ENCODE measurements at places on chromosomes 4 and X.

DNA sequence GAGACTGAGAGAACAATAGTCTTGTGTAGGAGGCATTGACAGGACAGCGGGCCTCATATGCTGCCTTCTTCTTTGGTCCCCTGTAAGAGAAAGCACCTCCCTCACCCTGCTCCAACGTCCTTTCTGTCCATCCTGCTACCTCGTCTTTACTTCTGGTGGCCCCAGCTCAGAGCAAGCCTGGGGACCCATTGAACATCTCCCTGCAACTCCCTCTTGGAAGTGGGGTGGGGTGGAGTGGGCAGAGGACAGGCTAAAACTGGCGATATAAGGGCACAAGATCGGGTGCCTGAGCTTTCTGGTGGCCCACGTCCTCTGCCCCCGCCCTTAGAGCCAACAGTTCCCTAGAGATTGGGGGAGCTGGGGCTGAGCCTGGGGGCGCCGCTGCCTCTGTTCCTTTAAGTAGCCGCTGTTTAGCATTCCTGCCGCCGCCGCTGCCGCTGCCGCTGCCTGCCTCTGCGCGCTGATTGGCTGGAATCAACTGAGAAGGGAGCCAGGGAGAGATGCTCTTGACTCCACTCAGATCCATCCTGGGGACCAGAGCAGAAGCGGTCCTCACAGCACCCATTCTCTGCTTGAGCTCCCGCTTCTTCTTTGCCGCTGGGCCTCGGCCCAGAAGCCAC lies at the start of gene DLG3:
Gene DLG3 (plus strand): TSS at position 510 of the 620 bp plus-strand sequence. CDS start 367 bp downstream, outside the sequence.
- peak; percentile 13 for ATAC-seq

GRCh38 chr4:173405840-173406606 lies 7.1 kb upstream of the SCRG1 start:
- no peak for ATAC-seq

GRCh38 chrX:22021751-22022324 lies 10.3 kb upstream of the PHEX start:
- ATAC-seq = no peak

DNA sequence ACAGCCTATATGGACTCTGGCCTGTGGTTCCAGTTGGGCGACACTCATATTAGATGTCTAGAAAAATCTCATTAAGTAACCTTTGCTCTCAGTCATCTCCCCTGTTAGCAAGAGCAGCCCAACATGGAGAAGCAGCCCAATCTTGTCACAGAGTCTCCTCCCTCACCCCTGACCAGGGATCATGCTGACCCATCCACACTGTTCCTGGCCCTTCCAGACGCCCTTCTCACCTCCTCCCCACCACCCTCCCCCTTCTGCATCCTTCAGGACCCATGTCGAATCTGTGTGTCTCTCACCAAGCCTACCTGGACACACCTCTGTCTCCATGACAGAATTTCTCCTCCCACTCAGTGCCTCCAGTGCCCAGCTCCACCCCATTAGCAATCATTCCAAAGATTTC lies 190.1 kb downstream of the STIM2 start:
- no peak for ATAC-seq

GRCh38 chr4:105344141-105344540 lies 129.7 kb downstream of the PPA2 start:
- ATAC-seq = no peak

DNA sequence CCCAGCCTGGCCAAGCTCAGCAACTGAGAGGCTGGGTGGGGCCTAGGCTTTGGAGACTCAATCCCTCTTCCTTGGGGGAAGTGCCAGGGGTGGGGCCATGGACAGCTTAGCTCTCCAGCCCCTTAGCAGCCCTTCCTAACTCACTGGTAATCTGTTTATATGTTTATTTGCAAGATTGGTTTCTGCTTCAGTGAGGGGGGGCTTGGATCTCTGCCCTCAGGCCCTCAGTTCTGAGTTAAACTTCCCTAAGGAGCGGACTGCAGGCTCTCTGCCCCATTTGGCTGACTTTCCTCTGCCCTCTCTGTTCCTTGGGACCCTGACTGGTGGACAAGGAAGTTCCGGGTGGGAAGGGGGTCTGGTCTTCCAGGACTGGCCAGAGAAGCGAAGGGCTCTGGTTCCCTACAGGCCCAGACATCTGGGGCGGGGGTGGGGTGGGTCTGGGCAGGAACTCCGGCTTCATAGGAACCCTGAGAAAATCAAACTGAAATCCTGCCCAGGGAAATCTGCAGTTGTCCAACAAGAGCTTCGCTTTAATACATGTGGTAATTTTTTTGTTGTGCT lies 51.4 kb downstream of the NALF2 start:
- no peak for ATAC-seq

DNA sequence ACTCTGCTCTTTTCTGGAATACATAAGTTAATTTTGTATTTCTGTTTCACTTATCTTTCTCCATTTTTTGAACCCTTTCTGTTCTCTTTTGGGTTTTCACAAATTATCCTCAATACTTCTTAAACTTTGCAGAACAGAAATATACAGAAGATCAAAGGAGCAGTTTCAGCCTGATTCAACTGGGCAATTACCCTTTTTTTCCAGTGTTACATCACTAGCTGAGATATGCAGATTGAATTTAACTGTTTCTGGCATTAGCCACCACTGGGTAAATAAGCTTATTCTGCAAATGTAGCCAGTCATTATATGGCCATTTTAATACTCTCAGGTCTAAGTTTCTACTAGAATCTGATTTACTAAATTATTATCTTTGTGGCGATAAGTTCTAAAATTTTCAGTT lies 66.9 kb upstream of the GRID2 start:
- no peak for ATAC-seq

- ATAC-seq = no peak
Observed at GRCh38 chrX:39176105-39176504, 374.8 kb downstream of the MID1IP1 start.

GRCh38 chrX:53086464-53086863 lies 4.3 kb downstream of the TSPYL2 start:
- ATAC-seq = no peak

DNA sequence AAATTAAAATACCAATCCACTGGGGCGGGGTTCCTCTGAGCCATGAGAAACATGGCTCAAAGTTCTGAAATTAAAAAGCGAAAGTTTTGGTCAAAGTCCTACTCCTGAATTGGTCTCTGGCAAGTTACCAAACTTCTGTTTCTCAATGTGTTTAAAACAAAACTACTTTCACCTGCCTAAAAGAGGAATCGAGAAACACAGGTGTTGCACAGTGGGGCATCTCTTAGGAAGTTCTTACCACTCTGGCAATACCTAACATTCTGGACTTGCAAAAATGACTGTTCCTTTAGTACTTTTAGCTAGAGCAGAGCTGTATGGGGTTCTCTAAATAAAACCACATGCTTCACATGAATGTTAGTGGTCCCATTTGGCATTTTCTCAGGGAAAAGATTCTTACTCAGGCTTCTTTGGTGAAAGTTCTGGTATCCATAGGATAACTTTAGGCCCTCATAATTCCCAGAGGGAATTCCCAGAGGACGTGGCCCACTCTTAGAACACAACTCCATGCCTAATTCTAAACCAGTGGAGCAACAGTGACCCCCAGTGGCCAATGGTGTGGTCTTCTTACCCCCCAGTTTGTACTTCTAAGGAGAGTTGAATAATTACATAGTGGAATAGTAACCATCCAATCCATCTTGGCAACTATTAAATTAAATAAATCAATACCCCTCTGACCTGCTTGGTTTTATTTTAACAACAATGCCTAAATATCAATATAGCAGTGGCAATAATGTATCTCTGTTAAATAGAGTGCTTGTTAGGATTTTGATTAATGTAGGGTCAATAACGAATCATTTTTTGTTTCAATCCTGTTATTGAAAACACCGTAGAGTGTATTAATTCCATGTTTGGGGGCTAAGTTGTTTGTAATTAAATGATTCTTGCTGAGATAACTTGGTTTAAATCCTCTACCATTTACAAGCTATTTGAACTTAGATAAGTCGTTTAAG lies 21.9 kb downstream of the BMP3 start:
- ATAC-seq = no peak

DNA sequence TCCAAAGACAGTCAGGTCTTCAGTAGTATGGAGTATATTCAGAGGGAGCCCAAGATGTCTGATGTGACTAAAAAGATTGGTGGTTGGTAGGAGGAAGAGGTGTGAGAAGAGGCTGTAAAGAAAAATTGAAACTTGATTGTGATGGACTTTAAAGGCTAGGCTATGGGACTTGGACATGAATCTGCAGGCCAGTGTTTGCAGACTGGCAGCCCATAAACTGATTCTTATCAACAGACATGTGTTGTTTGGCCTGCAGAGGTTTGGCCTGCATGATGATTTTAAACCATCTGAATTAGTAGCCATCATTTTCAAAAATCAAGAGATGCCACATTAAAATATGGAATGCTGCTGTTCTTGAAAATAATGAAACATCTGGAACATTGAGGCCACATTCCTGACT lies 5.4 kb upstream of the AR start:
- no peak for ATAC-seq

DNA sequence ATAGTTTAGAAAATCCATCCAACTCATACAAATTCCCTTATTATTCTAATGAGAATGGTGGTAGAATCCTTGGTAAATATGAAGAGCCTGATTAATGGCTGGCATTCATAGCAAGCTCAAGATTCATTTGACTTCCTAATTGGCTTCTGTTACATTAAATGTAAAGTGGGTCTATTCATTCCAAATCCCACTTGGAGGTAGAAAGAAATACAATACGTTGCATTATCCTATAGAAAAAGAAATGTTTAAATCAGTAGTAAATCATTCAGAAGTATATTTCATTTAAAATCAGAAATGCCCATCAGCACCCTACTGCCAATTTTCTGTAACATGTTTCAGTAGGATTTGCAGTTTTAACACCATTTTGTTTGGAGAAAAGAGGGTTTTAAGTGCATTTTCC lies 6.7 kb downstream of the ADGRG4 start:
- ATAC-seq = no peak

GRCh38 chr4:39304651-39305050 lies 61.5 kb downstream of the RFC1 start:
- no peak for ATAC-seq

- no peak for ATAC-seq
Observed at GRCh38 chrX:39757971-39758370, 339.8 kb downstream of the BCOR start.

- no peak for ATAC-seq
Observed at GRCh38 chr4:59608466-59608865, 1591.7 kb upstream of the ADGRL3 start.

- ATAC-seq = no peak
Observed at GRCh38 chr4:136032391-136032790, 1499.9 kb downstream of the PCDH18 start.

DNA sequence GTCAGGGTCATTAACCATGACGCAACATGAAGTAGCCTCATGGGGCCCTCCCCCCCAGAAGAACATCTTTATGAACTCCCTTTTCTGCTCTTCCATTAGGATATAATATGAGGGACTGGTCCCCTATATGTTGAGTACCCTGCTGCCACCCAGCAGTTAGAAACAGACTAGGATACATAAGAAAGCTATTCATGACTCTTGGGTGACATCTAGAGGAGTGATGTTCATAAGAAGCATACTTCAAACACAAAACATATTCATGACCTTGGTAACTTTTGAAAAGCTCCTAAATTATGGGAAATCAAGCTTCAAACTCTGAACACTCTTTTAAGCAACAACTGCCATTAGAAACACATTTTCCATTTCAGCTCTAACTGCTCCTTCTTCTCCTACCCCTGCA lies 155.2 kb upstream of the SPIN4 start:
- no peak for ATAC-seq

DNA sequence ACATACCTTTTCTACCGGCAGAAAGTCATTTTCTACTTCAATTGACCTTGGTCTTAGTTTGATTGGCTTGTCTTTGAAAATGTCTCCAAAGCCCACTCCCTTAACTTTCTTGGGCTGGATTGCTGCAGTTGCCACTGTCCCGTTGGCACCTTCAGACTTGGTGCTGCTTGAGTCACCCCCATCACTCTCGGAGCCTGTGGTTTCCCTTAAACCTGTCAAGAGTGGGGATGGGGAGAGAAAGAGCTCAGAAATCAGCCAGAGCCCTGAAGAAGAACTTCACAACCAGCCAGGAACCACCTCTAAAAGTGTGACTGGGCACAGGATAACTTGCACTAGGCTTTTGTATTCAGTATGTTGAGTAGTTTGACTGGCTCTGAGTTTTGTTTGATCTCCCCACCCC lies 168.5 kb upstream of the MAP3K15 start:
- peak; percentile 23 for ATAC-seq

DNA sequence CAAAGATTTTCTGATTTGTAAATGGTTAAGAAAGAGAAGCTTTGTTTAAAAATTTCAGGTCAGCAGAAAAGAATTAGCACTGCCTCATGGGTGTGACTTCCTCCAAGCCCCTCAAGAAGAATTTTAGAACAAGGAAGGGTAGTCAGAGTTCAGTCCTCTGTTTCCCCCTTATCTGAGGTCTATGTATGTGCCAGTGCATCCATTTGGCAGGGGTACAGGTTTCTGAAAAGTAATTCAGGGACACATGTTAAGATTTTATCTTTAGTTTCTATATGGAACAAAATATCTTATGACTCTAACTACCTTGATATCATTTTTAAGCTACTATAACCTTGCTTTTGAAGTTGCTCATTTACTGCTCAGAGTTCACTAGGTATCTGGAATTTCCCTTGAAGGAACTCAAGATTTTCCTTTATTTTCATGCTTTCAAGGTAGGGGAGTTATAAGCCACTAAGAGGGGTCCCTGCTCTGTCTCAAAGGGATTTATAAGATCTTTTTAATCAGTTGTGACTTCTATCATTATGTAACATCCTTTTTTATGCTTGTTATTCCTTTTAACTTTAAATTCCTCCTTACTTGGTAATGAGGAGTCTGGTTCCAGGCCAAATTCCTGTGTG lies 24.4 kb upstream of the PLK4 start:
- no peak for ATAC-seq

Measured in activated CD4-positive, CD25-positive, alpha-beta regulatory T cell treated with anti-CD3 and anti-CD28 coated beads, Interleukin-2, amount 50 U/mL, for 24 hours (primary cell).